Myometrial cell (primary cell): ENCODE measurements at places on chromosomes 5 and 9. TPM values are rescaled to one million over a fixed set of nuclear protein-coding genes. Genes with fewer than 3 reads are reported as not detected.

Gene POU5F2
- total RNA-seq: under 0.01 TPM in 1 of 2 replicates, not detected in the other

Gene FYB1
- not detected in 2 replicates for total RNA-seq

Gene C5orf52
- total RNA-seq: not detected in 2 replicates

Gene ROR2
- 24.1 and 25.4 TPM in 2 replicates for total RNA-seq

Gene GABRA1
- total RNA-seq: not detected in 2 replicates
